ENCODE measurements at places on chromosomes 13 and 19. TPM values are rescaled to one million over a fixed set of nuclear protein-coding genes. Genes with fewer than 3 reads are reported as not detected.
A peak's percentile ranks its signal among the peaks of the same experiment; 100 is the strongest.

DNA sequence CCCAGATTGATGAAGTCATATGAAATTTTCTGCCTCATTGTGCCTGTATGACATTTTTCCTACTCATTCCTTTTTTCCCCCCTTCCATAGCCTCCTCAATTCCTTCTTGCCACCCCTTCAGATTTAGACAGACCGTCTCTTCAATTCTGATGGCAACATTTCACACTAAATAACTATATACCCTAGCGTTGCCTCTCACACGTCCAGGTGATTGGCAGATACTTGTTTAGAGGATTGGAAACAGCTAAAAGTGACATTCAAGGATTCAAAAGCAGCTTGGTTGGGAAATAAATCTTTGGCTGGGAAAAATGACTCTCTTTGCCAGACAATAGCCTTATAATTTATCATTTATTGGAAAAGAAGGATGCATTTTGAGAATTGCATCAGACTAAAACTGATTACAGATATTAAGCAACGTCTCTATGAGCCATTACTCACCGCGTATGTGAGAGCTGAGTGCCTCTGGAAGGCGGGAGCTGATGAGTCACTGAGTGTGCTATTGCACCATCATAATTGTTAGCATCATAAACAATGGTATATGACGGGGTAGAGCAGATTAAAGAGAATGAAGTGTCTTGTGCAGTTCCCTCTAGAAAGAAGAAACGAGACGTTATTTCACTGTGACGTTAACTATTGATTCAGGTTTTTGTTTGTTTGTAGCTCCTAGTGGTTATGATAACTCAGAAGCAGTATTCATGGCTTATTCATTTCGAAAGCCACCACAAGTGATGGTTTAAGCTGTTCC, 61.1 kb upstream of the FAM216B start:
- DNase-seq = peak; percentile 7
- no peaks in the 10 kb centered on the region for H3K4me1 ChIP-seq
- H3K27ac ChIP-seq = no peak overlapping the region
- no peak overlapping the region for H3K4me3 ChIP-seq
- peaks cover 12% of the 10 kb centered on the region for H3K27me3 ChIP-seq

DNA sequence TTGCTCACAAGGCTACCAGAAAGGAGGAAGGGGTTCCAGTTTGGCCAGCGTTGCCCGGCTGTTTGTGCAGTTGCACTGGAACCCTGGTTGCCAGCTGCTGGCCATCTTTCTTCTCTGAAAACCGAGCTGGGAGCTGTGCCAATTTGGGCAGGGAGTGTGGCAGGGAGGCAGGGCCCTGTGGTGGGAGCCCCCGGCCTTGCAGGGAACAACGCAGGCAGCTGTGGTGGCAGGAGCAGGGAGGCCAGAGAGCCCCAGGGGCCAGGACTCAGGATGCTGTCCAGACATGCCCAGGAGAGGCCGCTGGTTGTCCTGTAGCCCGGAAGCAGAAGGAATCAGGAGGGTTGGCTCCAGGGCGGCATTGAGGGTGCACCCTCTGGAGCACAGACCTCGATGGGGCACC, 4.8 kb downstream of the KMT5C start:
- no peak for DNase-seq
- peaks cover 21% of the 10 kb centered on the region for H3K36me3 ChIP-seq
- H3K27me3 ChIP-seq = no peaks in the 10 kb centered on the region

DNA sequence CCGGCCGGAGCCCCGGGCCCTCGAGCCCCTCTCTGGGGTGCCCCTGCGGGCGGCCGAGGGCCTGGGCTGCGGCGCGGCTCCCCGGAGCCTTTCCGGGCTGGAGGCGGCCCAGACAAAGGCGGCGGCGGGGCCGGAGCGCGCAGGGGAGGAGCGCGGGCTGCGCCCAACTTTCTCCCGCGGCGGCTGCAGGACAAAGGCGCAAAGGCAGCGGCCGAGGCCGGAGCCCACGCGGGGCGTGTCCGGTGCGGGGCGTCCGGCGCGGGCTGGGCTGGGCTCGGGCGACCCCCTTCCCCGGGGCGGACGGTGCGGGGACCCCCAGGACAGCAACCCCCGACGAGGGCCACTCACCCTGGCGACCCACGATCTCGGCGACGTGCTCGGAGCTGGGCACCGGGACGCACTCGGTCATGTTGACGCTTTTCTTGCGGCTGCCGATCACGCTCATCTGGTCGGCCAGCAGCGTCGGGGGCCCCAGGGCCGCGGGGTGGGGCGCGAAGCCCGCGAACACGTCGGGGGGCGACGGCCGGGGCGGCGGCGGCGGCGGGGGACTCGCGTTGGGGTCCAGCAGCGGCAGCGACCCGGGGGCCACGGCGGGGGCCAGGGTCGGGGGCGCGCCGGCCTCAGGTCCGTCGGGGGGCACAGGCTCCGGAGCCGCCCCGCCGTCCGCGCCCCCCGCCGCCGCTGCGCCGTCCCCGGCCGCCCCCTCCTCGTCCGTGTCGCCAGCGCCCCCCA, 843 bp downstream of the MEX3D start:
- no peak overlapping the region for H3K27ac ChIP-seq
- H3K36me3 ChIP-seq = no peaks in the 10 kb centered on the region
- no peak for DNase-seq

DNA sequence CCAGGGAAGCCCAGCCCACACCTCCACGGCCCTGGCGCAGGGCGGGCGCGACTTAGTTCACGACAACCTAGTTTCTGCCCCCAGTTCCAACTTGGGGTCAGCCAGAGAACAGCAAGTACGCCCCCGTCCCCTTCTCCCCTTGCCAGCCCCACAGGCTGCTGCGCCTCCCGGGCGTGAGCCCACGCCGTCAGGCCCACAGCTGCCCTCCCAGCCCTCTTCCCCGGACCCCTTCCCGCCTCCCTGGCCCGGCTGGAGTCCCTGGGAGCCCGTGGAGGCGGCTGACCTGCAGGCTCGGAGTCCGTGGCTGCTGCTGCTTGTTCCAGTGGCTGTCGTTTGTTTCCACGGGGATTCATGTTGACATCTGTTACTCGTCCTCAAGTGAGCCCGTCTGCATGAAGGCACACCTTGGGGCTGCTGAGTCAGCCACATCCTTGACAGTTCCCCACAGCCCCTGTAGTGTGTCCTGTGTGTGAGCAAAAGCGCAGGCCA, 86.0 kb downstream of the ATP11A start:
- H3K27me3 ChIP-seq = no peaks in the 10 kb centered on the region
- no peak overlapping the region for H3K4me3 ChIP-seq
- H3K27ac ChIP-seq = no peak overlapping the region
- peaks cover 2% of the 10 kb centered on the region for H3K4me1 ChIP-seq

GRCh38 chr13:29953542-29953941, 103.1 kb upstream of the UBL3 start:
- peak overlapping the region; percentile 61 for H3K4me3 ChIP-seq
- peaks cover 30% of the 10 kb centered on the region for H3K4me1 ChIP-seq

GRCh38 chr13:46288570-46289259, 77.0 kb downstream of the LRRC63 start:
- H3K27me3 ChIP-seq = no peaks in the 10 kb centered on the region
- H3K36me3 ChIP-seq = no peaks in the 10 kb centered on the region
- no peak for DNase-seq
- H3K4me3 ChIP-seq = no peak overlapping the region
- no peak overlapping the region for H3K27ac ChIP-seq
- H3K4me1 ChIP-seq = peaks cover 12% of the 10 kb centered on the region

The CYP4F2 gene
- total RNA-seq = 0.18 TPM

The ANKRD27 gene
- 34.2 TPM for total RNA-seq

The RFX1 gene
- total RNA-seq = 14.1 TPM

The DNAJC3 gene
- total RNA-seq = 15.9 TPM

The NXNL1 gene
- not detected for total RNA-seq

The CLEC4M gene
- not detected for total RNA-seq

Measured in activated CD8-positive, alpha-beta T cell treated with anti-CD3 and anti-CD28 coated beads for 36 hours (primary cell).